Effector memory CD4-positive, alpha-beta T cell (primary cell): ENCODE measurements at places on chromosomes 7 and 10.
A peak's percentile ranks its signal among the peaks of the same experiment; 100 is the strongest.

DNA sequence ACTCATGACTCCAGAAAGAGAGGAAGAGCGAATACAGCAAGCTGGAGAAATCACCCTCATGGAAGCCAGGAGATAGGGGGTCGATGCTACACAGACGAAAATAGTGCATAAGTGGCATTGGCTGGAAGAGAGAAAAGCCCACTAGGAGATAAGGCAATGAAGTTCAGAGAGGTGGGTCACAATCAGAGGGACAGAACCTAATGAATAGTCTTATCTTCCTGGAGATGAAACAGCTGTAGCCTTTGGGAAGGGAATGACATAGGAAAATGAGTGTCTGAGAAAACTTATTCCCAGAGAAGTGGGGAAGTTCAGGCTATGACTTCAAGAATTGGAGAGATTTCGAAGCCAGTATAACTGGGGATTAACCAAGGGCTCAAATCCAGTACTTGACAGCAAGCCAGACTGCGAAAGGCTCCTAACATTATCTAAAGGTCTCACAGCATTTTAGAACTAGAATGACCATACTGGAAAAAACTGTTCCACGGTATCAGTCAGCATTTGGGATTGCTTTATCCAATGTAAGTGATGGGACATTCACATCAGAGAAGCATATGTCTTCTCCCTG, 211.1 kb downstream of the ZNF365 start:
- no peaks in the 10 kb centered on the region for H3K27me3 ChIP-seq
- no peak overlapping the region for H3K27ac ChIP-seq

DNA sequence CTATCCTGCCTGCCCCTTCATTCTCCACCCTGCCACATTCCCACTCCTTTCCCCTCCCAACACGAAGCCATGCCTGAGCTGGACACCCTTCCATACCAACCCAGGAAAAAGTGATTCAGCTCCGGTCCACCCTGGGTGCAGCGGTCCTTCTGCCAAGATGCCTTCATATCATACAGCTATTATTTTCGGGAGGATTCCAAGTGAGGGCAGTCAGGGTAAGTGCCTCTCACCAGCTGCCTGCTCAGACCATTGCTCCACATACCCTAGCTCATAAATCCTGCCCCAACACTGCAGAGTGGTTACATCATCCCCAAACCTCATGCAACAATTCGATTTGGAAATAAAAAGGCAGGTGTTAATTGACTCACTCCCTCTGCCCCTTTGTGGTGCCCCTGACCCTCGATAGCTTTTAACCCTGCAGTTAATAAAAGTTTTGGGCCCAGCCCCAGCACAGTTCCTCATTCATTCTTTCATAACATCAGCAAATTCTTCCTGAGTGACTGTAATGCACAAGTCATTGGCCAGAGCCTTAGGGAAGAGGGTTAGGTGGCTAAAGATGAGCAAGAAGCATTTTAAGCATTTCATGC, 42.6 kb downstream of the ZNF503 start:
- no peak for DNase-seq
- no peaks in the 10 kb centered on the region for H3K36me3 ChIP-seq
- H3K4me1 ChIP-seq: no peaks in the 10 kb centered on the region
- H3K27me3 ChIP-seq: peaks cover 3% of the 10 kb centered on the region
- no peak overlapping the region for H3K27ac ChIP-seq

- no peaks in the 10 kb centered on the region for H3K27me3 ChIP-seq
- no peaks in the 10 kb centered on the region for H3K36me3 ChIP-seq
- H3K27ac ChIP-seq: no peak overlapping the region
- DNase-seq: no peak
- no peak overlapping the region for H3K4me3 ChIP-seq
- H3K4me1 ChIP-seq: no peaks in the 10 kb centered on the region
Measured at GRCh38 chr7:28078036-28078901, 102.3 kb downstream of the JAZF1 start.

GRCh38 chr10:97547271-97547600, 25.3 kb upstream of the ANKRD2 start:
- no peak overlapping the region for H3K27ac ChIP-seq
- H3K4me1 ChIP-seq: no peaks in the 10 kb centered on the region
- DNase-seq: no peak
- H3K4me3 ChIP-seq: no peak overlapping the region
- H3K36me3 ChIP-seq: no peaks in the 10 kb centered on the region

GRCh38 chr7:90345595-90346335, 751 bp upstream of the GTPBP10 start:
- DNase-seq: no peak
- no peaks in the 10 kb centered on the region for H3K27me3 ChIP-seq
- H3K4me3 ChIP-seq: peak overlapping the region; percentile 72
- H3K36me3 ChIP-seq: no peaks in the 10 kb centered on the region
- peaks cover 15% of the 10 kb centered on the region for H3K4me1 ChIP-seq

DNA sequence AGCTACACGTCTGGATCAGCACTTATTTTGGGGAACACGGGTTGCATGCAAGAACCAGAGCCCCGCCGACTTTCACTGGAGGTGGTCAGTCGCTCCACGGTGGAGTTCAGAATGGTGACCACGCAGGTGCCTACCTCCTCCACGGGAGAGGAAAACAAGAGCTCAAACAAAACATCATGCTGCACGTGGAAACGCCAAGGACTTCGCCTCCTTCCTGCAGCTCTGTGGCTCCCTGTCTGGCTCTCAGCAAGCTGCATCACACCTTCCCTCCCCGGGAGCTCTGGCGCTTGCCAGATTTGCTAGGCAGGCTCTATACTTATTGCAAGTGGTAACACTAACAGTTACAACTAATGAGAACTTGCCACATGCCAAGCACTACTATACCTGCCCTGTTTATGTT, 26.0 kb downstream of the GSDME start:
- no peaks in the 10 kb centered on the region for H3K27me3 ChIP-seq
- no peaks in the 10 kb centered on the region for H3K36me3 ChIP-seq
- no peak for DNase-seq
- H3K4me3 ChIP-seq: no peak overlapping the region
- peaks cover 4% of the 10 kb centered on the region for H3K4me1 ChIP-seq

DNA sequence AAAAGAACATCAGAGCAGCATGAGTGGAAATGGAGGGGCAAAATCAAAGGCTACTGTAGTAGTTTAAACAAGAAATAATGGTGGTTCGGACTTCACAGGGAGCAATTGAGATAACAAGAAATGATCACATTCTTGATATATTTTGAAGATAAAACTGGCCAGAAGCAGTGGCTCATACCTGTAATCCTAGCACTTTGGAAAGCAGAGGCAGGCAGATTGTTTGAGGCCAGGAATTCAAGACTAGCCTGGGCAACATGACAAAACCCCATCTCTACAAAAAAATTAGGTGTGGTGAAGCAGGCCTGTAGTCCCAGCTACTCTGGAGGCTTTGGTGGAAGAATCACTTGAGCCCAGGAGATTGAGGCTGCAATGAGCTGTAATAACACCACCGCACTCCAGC, 22.9 kb downstream of the EEF1AKMT2 start:
- no peaks in the 10 kb centered on the region for H3K4me1 ChIP-seq
- no peak overlapping the region for H3K27ac ChIP-seq
- DNase-seq: no peak
- no peaks in the 10 kb centered on the region for H3K27me3 ChIP-seq

- H3K27me3 ChIP-seq: no peaks in the 10 kb centered on the region
- no peak for DNase-seq
- H3K4me3 ChIP-seq: no peak overlapping the region
- peaks cover 7% of the 10 kb centered on the region for H3K36me3 ChIP-seq
Measured at GRCh38 chr7:135956393-135956792, 20.8 kb downstream of the MTPN start.

DNA sequence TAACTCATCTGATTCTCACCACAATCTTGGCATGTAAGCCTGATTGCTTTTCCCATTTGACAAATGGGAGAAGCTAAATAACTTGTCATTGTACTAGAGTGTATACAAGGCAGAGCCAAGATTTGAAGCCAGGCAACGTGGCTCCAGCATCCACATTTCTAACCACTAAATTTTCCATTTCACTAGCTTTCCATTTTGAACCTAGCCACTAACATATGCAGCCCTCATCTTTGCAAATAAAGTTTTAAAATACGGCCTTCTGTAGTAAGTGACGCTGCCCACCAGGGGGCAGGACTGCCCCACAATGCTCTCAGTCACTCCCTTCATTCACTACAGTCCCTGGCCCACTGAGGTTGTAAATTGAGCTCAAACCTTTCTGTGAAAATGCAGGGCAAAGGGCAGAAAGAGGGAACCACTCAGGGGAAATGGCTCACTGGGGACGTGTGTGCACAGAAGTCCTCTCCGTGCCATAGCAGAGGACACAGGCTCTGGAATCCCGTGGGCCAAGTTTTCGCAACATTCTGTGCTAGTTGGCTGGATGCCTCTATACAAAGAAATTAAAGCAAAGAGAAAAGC, 315.7 kb downstream of the TNS3 start:
- no peak for DNase-seq
- H3K36me3 ChIP-seq: no peaks in the 10 kb centered on the region
- H3K27ac ChIP-seq: no peak overlapping the region
- no peaks in the 10 kb centered on the region for H3K4me1 ChIP-seq
- no peaks in the 10 kb centered on the region for H3K27me3 ChIP-seq
- H3K4me3 ChIP-seq: no peak overlapping the region

DNA sequence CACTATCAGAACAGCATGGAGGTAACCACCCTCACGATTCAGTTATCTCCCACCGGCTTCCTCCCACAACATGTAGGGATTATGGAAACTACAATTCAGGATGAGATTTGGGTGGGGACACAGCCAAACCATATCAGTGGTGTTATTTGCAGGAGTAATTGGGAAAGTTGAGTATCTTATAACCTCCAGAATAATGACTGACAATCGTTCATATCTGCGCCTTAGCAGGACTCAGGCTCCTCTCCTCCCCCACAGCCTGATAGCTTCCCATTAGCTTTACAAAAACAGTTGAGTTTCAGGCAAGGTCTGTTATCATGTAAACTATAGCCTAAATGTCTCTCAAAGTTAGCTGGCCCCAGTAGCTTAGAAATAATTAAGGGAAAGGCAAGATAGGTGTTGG, 3.4 kb upstream of the ERCC6 start:
- H3K4me3 ChIP-seq: no peak overlapping the region
- H3K27me3 ChIP-seq: no peaks in the 10 kb centered on the region
- peaks cover 5% of the 10 kb centered on the region for H3K4me1 ChIP-seq

DNA sequence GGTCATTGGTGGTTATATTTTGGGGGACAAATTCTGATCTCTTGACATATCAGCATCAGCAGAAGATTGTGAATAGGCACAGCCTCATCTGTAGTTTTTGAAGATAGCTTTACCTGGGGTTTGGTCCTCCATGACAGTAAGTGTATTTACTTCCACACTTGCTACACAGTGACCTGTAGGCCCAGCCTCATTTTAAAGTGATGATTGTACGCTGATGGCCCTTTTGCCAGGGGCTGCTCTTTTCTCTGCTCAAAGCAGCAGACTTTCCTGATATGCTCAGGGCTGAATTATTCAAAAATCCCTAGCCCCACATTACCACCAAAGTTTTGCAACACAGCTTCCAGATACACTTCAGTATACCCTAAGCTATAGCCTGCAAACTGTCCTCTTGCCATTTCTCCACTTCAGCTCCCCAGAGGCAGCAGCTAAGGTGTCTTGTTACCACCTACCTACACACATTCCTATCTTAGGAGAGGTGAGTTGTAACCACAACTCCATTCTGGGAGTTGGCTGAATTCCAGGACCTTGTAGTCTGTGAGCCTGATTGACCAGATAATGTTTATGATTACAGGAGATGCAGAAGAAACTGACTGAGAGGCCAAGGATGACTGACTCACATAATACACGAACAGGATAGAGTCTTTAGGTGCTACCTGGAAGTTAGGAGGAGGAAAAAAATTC, 6.0 kb downstream of the ASB4 start:
- no peaks in the 10 kb centered on the region for H3K4me1 ChIP-seq
- H3K36me3 ChIP-seq: no peaks in the 10 kb centered on the region
- no peak overlapping the region for H3K4me3 ChIP-seq
- H3K27me3 ChIP-seq: no peaks in the 10 kb centered on the region
- no peak overlapping the region for H3K27ac ChIP-seq
- no peak for DNase-seq

GRCh38 chr10:42648512-42648911, 10.1 kb upstream of the ZNF33B start:
- no peak for DNase-seq
- H3K27ac ChIP-seq: no peak overlapping the region
- no peaks in the 10 kb centered on the region for H3K36me3 ChIP-seq

- no peak for DNase-seq
- no peaks in the 10 kb centered on the region for H3K36me3 ChIP-seq
- H3K27me3 ChIP-seq: no peaks in the 10 kb centered on the region
- no peaks in the 10 kb centered on the region for H3K4me1 ChIP-seq
- no peak overlapping the region for H3K27ac ChIP-seq
Measured at GRCh38 chr7:72106405-72106804, 305.7 kb downstream of the CALN1 start.

DNA sequence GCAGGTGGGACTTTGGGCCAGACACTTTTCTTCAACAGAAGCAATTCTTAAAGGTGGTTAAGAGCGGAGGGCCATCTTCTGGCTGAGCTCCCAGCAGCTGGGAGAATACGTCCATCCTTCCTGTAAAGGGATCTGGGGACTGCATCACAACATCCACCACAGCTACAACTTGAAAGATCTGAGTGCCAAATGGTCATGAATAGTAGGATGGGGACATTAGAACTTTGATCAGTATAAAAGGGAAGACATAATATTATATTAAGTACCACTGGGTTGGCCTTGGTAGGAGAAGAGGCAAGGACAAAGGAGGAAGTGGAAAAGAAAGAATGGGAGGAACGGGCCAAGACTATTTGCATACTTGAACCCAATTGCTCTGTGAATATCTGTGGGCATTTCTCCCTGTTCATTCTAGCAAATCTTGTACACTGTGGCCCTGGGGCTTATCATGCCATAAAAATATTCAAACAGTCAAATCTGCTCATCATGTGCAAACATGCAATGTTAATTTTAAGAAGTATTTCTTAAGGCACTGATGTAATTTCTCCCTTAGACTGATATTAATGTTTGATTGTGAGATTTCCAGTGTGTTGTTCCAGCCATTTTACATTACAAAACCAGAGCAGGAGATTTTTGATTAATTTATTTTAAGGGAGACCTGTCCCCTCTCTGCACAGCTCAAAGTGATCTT, 65.5 kb upstream of the CREB5 start:
- no peaks in the 10 kb centered on the region for H3K4me1 ChIP-seq
- no peak for DNase-seq
- no peaks in the 10 kb centered on the region for H3K36me3 ChIP-seq
- no peaks in the 10 kb centered on the region for H3K27me3 ChIP-seq

- no peak overlapping the region for H3K27ac ChIP-seq
- H3K4me1 ChIP-seq: peaks cover 3% of the 10 kb centered on the region
- DNase-seq: no peak
- peaks cover 43% of the 10 kb centered on the region for H3K27me3 ChIP-seq
Measured at GRCh38 chr7:155449008-155449868, 8.7 kb upstream of the EN2 start.

DNA sequence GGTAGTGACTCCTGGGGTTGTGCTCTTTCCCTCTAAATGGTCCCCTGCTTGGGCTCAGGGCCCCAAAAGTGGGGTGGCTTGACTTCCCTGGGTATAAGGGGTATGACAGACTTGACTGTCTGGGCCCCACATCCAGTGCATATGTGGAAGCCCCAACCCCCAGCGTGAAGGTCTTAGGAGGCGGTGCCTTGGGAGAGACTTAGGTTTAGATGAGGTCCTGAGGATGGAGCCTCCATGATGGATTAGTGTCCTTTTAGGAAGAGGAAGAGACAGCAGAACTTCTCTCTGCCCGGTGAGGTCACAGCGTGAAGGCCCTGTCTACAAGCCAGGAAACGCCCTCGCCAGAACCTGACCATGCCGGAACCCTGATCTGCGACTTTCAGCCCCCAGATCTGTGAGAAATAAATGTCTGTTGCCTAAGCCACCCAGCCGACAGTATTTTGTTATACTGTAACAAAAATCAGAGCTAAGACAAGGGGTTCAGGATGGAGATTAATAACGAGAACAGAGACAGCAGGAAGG, 23.8 kb downstream of the PODXL start:
- no peaks in the 10 kb centered on the region for H3K4me1 ChIP-seq
- no peak overlapping the region for H3K27ac ChIP-seq
- H3K27me3 ChIP-seq: no peaks in the 10 kb centered on the region
- no peaks in the 10 kb centered on the region for H3K36me3 ChIP-seq
- no peak for DNase-seq
- no peak overlapping the region for H3K4me3 ChIP-seq
